ENCODE measurements at places on chromosomes 6 and 20. TPM values are rescaled to one million over a fixed set of nuclear protein-coding genes. Genes with fewer than 3 reads are reported as not detected.
A peak's percentile ranks its signal among the peaks of the same experiment; 100 is the strongest.

GRCh38 chr6:167578371-167578901 is 248.3 kb upstream of the AFDN start:
- DNase-seq: no peak

- no peak for DNase-seq
These were observed 45.6 kb downstream of the CSE1L start for GRCh38 chr20:49091762-49092161.

GRCh38 chr6:103367212-103367611 is 1492.5 kb downstream of the HACE1 start:
- DNase-seq: no peak

DNA sequence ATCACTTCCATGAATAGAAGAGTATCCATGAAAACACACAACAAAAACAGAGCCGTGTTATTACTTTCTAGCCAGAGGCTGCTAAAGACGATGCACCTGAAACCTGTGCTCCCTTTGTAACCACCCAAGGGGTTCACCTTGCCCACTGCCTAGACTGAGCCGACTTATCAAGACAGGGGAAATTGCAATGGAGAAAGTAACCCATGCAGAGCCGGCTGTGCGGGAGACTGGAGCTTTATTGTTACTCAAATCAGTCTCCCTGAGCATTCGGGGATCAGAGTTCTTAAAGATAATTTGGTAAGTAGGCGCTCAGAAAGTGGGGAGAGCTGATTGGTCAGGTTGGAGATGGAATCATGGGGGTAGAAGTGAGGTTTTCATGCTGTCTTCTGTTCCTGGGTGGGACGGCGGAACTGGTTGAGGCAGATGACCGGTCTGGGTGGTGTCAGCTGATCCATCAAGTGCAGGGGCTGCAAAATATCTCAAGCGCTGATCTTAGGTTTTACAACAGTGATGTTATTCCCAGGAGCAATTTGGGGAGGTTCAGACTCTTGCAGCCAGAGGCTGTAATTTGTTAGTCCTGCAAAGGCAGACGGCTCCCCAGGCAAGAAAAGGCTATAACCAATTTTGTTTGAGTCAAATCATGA is 366.6 kb downstream of the PREX1 start:
- no peak for DNase-seq

DNA sequence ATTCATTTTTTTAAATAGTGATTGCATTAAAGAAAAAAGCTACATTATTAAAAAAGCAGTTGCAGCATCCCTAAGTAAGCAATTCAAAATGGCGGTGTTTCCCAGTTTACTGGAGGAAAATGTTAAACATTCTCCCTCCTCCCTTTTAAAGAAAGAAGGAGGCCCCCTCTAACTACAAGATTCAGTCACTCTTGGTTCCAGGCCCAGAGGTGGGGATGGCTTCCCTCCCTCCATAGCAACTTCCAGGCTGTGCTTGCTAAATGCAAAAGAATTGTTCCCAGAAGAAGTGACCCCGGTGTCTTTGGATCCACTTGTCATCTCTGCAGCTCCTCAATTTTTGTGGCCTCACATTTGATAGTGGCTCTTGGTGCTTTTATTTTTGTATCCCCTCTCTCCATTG is 165.9 kb downstream of the SOBP start:
- no peak for DNase-seq

GRCh38 chr20:45049438-45049837 is 51.5 kb downstream of the KCNS1 start:
- DNase-seq: no peak

DNA sequence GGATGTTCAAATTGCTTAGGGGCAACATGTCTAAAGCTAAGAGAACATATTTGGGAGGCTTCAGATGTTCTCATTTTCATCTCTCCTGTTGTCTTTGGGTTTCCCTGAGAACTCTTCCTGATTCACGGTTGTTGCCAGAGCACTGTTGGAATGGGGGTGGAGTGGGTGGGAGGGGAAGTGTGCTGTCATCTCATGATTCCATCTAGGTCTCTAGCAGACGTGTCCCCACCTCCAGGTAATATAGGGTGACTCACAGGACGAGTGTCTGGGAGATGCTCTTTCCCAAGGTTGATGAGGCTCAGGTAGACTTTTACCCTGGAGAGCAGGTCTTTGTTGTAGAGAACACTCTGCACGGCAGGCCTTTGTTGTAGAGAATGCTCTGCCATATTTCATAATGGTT is 636.9 kb downstream of the QKI start:
- no peak for DNase-seq

GRCh38 chr20:48686238-48687116 is 141.3 kb downstream of the PREX1 start:
- DNase-seq: peak; percentile 61

GRCh38 chr6:118174071-118174470 is 267.0 kb downstream of the SLC35F1 start:
- no peak for DNase-seq

- DNase-seq: no peak
These were observed 72.8 kb upstream of the PAX1 start for GRCh38 chr20:21632735-21633053.

DNA sequence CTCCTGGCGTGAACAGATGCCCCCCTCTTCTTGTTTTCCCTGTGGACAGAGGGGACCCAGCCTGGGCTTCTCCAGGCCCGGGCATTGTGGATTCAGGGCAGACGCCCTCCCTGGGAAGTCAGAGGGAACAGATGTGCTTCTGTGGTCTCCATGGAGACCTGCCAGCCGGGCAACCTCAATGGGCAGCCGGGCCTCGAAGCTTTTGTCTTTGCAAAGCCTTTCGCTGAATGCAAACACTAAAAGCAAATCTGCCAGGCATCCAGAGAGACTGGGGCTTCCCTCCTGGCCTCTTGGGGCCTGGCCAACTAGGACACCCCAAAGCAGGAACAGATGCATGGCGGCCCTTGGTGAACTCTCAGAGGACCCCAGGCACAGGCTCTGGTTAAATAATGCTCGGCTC is 370.0 kb upstream of the SULF2 start:
- no peak for DNase-seq

GRCh38 chr6:99745651-99746050 is 139.0 kb downstream of the PRDM13 start:
- no peak for DNase-seq

DNA sequence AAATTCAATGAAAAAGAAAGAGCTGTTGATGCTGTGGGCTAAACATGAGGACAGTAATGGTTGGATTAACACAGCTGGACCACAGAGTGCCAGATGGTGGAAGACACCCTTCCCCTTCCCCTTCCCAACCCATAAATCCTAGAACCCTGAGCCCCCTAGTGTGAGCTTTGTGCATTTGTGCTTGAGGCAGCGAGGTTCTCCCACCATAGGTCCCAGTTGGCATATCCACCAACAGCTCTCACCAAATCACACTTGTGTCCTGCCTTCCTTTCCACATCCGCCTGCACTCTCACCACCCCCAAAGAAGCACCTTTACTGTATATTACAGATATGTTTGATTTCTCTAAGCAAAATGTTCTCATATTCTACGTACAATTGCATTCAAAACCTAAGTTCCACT is 32.8 kb upstream of the HBS1L start:
- no peak for DNase-seq

- no peak for DNase-seq
These were observed 135.2 kb upstream of the PREP start for GRCh38 chr6:105537981-105538578.

GRCh38 chr20:63295846-63296245 is 2.9 kb downstream of the COL20A1 start:
- no peak for DNase-seq

SMIM28 gene
- total RNA-seq: not detected

C20orf202 gene
- total RNA-seq: 0.41 TPM

LY6G6F gene
- not detected for total RNA-seq

HLA-DRA gene
- 87.3 TPM for total RNA-seq

RREB1 gene
- 33.3 TPM for total RNA-seq
